ENCODE measurements at places on chromosomes 1 and 21.

- DNase-seq = no peak
Measured at GRCh38 chr1:201736707-201737320, 92.1 kb upstream of the IPO9 start.

DNA sequence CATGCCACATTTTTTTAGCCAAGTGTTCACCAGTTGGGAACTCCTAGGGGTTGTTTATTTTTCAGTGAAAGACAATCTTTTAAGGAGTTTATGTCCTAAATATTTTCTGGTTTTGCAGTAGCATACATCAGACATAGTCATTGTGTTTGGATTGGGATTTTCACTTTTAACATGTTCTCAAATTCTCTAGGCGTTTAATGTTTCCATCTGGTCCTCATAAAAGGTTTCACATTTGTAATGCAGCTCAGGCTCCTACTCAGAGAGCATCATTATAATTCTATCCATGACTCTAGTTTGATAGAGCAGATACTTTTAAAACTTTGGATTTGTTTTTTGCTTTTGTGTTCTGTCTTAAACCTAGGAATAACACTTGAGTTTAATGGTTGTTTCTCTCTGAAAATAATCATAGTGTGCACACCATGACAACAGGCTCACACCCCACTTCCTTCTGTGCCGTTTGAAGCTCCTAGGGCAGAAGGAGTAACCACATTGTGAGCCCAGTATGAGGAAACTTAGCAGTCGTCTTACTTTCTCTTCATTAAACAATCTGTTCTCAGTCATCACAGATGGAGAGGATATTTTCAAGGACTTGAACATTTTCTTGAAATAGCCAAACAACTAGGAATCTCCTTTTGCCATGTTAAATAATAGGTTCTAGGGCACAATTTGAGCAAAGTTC is 219.6 kb downstream of the PDE4B start:
- no peak for DNase-seq

DNA sequence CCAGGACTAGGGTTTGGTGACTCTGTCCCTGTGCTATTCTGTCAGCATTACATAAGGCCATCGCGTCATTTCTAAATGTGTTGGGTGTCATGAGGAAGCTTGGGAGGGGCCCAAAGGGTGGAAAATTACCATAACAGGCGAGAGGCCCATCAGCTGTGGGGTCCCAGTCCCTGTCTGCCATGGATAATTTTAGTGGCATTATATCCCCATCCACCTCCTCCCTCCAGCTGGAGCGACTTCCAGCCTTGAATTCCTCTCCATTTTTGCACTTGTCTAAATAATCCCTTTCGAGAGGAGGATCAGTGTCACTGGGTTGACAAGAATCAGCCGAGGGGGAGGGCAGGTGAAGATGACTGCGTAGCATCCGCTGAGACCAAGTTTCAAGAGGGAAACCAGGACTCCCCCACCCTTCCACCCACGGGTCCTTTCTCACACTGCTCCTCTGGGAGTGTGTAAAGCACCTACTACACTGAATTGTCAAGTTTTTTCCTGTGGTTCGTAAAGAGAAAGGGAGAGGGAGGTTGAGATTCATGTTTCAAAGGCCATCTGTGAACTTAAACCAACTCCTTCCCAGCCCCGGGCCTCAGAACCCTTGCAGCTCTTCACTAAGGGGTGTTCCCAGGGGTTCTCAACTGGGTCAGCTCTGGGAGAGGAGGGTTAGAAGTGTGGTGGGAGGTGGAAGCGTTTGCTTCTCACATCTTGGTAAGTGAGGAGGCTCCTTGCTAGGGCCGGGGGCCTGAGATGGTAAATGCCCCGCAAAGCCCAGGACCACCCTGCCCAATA is 29.2 kb downstream of the VASH2 start:
- no peak for DNase-seq

DNA sequence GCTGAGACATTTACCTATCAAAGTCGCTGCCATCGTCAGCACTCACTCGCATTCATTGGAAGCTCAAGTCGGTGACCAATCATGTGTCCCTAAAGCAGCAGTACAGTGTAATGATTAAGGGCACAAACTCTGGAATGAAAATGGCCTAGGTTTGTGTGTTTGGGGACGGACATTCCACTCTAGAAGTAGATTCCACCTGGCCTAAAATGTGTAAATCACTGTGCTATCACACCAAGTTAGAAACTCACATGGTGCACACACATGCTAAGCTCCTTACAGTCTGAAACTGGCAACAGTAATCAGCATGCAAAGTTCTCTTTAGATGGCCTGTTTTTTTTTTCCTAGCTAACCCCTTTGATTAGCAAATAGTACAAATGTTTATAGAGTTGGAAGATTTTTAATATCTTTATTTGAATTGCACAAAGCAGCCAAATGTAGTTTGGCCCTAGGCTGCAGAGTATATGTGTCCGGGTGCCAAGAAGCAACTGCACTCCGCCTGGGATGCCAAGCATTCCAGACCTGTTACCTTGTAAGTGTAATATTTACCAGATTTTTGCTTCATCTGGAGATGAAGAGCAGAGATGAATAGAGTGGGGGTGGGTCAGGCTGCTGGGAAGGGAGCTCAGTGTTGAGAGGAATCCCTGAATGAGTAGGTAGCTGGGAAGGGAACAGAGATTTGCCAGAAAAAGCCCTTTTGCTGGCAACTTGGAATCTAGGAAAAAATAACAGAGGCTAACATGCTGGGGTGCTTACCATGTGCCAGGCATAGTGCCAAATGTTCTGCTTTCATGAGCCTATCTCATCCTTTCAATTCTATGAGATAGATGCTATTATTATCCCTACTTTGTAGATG is 35.2 kb downstream of the TGFB2 start:
- DNase-seq = no peak

DNA sequence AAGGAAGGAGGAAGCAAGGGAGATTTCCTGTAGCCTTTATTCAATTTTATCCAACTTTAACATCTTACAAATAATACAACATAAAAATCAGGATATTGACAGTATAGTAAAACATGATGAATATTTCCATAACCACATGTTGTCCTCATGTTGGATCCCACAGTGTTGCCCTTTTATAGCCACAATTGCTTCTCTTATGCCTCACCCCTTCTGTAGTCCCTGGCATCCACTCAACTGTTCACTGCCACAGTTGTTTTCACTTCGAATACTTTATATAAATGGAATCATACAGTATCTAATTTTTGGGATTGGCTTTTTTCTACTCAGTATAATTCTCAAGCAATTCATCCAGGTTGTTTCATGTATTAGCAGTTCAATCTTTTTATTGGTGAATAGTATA is 44.8 kb downstream of the SRSF11 start:
- DNase-seq = no peak

DNA sequence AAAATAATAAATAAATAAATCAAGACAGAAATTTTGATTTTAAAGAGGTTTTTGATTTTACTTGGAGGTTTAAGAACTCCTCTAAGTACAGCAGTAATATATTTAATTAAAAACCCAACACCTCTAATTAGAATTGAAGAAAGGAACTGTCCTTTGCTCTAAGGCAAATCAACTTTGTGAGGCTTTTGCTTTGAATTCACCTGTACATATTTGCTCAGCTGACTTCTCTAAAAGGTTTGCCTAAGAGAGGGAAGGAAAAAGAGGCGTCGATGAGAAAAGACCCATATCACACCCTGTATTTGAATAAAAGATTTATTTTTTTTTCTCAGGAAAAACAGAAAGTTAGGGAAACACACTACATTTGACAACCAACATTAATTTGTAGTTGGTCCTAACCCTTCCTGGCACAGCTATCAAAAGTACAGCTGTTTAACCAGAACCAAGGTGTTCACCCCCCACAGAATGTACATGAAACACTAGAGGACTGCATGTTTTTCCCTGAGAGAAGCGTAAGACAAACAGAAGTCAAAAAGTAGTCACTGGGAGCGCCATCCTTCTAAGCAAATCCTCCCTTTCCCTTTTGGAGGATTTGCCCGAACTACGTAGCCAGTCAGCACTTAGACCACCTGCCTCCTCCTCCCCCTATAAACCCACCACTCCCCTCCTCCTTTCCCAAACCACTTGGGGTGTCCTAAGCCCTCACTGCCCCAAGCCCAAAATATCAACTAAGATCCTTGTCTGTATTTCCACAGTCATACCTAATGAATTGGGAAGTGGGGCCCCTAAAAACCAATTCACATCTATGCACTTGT is 4.9 kb downstream of the MCL1 start:
- no peak for DNase-seq

DNA sequence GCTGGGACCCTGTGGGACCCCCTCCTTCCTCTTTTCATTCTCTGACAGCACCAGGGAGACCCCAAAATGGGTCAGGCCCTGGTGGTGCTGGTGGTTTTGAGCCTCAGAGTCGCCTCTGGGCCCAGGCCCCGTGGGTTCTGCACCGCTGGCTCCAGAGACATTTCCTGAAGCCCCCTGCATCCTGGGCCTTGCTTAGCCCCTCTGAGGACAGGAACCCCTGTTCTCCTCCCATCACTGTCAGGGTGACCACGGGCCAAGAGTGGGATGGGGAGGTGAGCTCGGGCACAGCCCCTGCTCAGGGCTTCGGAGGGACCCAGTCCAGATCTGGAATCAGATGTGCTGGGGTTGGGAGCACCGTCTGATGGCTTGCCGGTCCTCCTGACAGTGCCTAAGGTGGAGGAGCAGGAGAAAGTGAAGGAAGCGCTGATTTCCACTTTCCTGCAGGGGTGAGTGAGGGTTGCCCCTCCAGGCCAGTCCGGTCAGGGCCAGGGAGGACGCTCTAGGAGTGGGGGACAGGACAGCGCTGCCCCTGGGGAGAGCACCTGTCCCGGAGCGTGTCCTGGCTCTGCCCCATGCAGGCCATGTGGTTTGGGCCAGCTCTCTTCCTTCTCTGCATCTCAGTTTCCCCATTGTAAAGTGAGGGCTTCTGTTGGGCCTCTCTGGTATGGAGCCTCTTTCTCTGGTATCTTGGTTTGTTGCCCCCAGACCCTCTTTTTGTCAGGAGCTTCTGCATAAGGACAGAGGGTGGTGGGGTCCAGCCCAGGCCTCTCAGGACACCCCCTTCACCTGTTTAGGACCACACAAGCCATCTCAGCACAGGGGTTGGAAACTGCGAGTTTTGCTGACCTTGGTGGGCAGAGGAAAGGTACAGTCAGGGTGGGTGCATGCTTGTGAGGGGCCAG is 71.0 kb downstream of the TRIM11 start:
- peak; percentile 17 for DNase-seq

DNA sequence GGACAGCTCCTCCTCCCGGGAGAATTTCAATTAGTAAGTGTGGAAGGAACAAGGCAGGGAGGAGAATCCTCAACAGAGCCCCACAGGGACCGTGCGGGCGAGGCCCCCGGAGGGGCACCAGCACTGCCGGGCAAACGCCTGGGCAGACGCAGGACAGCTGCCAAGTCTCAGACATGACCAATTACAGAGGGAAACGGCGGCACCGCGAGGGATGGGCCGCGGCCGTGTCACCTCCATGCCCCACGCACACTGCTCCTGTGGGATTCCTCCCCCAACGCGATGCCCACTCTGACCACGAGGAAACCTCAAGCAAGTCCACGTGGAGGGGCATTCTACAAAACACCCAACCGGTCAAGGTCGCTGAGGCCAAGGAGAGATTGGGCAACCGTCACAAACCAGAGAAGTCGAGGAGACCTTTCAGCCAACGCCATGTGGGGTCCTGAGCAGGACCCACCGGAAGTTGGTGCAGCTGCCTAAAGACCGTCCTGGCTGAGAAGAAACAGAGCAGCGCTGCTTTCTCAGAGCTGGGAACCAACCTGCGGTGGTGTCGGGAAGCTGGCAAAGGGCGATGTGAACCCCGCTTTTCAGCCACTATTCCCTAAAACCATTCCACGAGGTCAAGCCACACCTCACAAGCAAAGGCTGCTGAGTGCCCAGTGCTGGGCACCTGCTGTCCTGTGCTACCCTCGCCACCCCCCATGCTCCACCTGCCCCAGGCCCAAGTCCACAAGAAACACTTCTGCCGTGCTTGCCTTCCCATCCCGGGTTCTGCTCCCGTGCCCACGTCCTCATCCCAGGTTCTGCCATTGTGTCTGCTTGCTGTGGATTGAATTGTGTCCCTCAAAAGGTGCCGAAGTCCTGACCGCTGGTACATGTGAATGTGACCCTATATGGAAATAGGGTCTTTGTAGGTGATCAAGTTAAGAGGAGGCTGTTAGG is 1.4 kb upstream of the KRTAP10-4 start:
- no peak for DNase-seq

DNA sequence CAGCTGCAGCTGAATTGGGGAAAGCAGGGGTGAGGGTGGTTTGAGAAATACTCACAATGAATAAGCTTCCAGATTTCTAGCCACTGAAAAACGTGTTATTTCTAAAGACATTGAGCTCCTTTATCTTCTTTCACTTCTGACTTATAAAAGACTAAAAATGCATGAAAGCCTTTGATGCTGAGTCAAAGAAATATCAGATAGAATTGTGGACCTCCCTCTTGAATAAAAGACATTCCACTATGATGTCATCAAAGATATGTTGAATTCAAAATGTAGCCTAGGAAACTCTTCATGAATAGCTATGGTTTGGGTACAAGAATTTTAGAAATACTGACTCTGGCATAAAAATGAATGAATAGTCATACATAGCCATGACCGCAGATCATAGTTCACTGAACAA is 44.7 kb upstream of the COL24A1 start:
- no peak for DNase-seq

- DNase-seq = no peak
Measured at GRCh38 chr21:43854773-43855633, 10.0 kb upstream of the AGPAT3 start.

DNA sequence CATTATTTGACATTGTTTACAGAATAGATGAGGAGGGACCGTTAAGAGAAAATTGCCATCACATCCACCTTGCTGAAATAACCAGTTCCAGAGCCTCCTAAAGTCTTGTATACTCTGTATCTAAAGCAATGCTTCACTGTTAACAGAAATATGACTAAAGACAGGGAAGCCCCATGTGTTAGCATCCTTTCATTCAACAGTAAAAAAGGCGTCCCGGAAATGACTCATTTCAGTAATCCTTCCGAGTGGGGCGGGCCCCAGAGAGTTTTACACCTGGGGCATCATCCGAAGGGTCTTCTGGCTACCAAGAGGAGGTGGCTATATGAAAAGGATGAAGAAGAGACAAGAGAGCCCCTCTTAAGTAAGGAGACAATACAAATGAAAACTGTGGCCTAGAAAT is 227.2 kb downstream of the SLC45A1 start:
- DNase-seq = no peak

DNA sequence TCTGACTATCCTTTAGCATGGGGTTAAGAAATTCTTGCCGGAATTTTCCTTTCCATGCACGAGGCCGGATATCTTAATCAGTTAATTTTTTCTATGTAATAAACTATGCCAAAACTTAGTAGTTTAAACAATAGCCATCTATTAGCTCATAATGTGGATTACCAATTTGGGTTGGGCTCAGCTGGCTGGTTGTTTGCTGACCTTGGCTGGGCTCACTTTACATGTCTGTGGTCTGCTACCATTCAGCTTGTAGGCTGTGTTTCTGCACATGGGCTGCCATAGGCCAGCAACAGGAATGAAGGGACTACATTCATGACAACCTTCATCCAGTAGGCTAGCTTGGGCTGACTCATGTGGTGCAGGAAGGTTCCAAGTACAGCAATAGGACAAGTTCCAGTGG is 56.0 kb upstream of the NTPCR start:
- no peak for DNase-seq

- DNase-seq = no peak
Measured at GRCh38 chr21:17660452-17660851, 47.8 kb upstream of the BTG3 start.
